ENCODE measurements at places on chromosomes 3 and 15. TPM values are rescaled to one million over a fixed set of nuclear protein-coding genes. Genes with fewer than 3 reads are reported as not detected.

The SRGAP3 gene
- total RNA-seq, result 2.3 TPM

The ADAMTSL3 gene
- 22.2 TPM for total RNA-seq

The SLC22A14 gene
- under 0.01 TPM for total RNA-seq

The GPR87 gene
- total RNA-seq, result under 0.01 TPM

The CTXN2 gene
- not detected for total RNA-seq

The NR2F2 gene
- total RNA-seq, result 33.5 TPM

The ZBTB47 gene
- 20.0 TPM for total RNA-seq
